ENCODE measurements at places on chromosomes 12 and 14.
A peak's percentile ranks its signal among the peaks of the same experiment; 100 is the strongest.

- no peak for DNase-seq
Measured at GRCh38 chr12:121430833-121431415, 31.0 kb downstream of the RNF34 start.

- DNase-seq: no peak
Measured at GRCh38 chr14:77603654-77604255, 12.7 kb downstream of the SPTLC2 start.

GRCh38 chr12:78392918-78393317 lies 471.7 kb upstream of the SYT1 start:
- DNase-seq: peak; percentile 25

GRCh38 chr14:96629558-96630222 lies 127.5 kb downstream of the PAPOLA start:
- DNase-seq: no peak

- no peak for DNase-seq
Measured at GRCh38 chr12:106157802-106158201, 19.0 kb upstream of the NUAK1 start.

- no peak for DNase-seq
Measured at GRCh38 chr14:59566725-59567124, 9.9 kb downstream of the CCDC175 start.

DNA sequence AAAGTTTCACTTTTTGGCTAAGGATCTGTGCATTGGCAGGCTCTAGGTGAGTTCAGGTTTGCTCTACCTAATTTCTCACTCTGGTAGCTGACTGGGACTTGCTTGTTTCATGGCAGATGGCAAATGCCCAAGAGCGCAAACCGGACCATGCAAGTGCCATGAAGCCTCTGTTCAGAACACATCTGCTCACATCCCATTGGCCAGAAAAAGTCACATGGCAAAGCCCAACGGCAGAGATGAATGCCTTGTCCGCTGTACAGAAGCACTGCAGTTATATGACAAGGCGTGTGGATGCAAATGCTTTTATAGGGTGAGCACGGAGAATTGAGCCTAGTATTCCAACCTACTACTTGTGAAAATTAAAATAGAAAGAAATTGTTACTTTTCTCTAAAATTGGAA lies 202.2 kb upstream of the HMGA2 start:
- DNase-seq: no peak

- DNase-seq: no peak
Measured at GRCh38 chr12:12720052-12720451, 2.9 kb downstream of the CDKN1B start.

DNA sequence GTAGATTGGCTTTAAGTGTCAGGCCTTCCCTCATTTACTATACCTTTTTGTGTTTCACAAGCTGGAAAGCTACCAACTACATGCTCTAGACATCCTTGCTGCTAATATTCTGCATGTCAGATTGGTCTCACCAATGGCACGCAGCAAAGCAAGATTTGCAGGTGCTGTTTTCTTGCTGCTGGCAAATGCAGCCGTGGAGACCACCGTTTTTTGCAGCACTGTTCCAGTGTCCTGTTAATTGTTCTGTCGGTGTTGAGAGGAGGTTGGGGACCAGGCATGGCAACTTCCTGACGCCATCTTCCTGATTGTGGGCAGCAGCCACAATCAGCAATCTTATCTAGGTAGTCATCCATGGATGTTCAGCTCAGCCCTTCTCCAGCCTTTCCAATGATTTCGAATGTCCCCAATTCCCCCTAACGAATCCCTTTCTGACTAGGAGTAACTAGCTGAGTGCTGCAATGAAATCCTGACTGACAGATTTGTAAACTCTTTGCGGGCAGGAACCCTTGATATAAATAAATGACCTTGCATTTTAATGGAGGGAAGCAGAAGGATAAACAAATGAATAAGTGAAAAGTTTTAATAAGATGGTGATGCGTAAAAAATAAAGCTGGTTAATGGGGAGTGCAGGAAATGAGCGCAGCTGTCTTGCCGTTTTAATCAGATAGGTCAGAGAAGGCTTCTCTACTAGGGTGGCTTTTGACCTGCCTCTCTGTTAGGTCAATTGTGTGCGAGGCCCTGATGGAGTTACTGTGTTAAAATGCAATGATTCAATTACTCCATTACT lies 574 bp upstream of the CRADD start:
- DNase-seq: no peak

GRCh38 chr14:38762426-38762825 lies 340.6 kb downstream of the SEC23A start:
- DNase-seq: no peak

DNA sequence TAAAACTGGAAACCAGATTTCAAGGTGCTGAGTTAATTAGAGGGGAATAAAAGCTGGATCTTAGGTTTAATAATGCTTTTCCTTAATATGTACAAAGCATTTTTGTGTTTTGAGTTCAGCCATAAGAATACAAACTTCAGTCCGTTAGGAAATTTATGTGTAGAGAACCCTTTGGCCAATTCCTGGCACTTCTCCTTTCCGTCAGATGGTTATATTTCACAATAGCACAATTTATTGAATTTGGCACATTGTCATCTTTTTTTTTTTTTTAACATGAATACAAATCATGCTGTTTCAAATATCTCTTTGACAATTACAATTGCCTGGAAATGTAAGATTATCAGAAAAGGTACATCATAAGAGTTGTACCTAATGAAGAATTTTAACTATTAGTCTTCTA lies 56.2 kb upstream of the DDHD1 start:
- DNase-seq: no peak

DNA sequence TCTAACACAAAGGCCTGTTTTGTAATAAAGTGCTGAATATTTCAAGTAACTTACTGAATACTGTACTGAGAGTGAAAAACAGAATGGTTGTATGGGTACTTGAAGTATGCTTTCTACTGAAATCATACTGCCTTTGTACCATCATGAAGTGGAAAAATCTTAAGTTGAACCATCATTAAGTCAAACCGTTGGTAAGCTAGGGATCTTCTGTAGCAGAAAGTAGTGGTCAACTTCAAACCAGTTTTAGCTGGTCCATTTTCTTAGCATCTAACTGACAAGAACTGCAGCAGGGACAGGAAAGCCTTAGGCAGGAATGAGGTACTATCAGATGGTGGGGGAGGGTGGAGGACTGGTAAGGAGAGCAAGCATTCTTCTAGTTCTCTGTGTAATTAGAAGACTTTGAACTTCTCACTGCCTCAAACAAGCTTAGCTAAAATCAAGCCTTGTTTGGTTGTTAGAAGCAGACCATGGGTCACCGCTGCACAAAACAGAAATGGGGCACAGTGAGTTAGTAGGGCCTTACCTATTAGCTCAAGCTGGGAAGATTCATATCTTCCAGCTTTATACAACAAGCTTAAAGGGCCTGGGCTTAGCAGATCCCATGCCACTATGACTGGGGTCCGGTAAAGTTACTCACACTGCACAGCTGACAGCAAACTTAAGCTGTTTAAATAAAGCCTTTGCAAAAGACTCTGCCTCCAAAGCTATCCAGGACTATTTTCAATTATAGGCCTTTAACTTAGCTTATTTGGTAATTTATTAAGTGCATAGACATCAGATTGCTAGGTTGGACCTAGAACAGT lies 73.8 kb downstream of the ACADS start:
- no peak for DNase-seq

- no peak for DNase-seq
Measured at GRCh38 chr12:125902991-125903390, 837.8 kb downstream of the AACS start.

DNA sequence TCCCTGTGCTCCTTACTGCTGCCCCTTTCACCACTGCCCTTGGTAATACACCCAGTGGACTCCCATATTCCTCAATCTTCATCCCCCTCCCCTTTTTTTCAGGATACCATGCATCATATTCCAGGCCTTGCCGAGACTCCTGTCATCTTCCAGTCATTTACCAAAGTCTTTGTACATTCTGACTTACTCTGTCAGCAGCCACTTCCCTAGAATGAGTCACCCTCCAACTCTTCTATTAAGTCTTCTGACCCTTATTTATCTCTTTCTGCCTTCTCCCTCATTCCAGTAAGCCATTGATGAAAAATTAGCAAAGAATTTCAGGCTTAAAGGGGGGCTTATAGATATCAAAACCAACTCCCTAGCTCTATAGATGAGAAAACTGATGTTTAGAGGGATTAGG lies 128.0 kb downstream of the STXBP6 start:
- DNase-seq: no peak

DNA sequence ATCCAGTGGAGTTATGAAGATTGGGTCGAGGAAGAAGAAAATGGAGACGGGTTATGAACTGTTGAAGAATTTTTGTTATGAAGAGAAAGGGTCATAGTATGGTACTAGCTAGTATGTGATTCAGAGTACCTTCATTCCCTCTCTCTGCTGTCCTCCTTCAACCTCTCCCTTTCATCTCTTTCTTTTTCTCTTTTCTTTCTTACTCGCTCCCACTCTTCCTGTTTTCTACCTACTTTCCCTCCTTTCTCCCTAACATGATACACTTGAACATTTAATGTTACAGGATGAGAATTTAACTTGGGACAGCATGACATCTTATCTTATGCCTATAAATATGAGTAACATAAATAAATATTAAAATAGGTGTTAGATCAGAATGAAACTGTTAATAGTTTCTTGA lies 112.9 kb downstream of the CCDC91 start:
- DNase-seq: no peak

DNA sequence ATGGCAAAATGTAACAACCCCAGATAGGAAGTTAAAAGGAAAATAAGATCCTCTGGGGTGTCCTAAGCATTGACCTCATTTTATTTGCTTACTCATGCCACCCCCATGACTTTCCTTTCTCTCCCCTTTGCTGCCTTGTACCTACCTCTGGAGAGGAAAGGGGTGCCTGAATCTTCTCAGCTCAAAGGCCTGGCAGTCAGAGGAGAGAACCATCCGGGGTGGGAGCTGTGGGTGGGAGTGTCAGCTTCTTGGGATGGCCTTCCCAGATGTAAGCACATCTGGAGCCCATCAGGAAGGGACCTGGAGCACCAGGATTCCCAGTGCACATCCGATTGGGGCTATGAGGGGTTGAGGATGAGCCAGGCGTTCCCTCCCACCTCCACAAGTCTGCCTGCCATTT lies 5.2 kb upstream of the ITGA5 start:
- no peak for DNase-seq

DNA sequence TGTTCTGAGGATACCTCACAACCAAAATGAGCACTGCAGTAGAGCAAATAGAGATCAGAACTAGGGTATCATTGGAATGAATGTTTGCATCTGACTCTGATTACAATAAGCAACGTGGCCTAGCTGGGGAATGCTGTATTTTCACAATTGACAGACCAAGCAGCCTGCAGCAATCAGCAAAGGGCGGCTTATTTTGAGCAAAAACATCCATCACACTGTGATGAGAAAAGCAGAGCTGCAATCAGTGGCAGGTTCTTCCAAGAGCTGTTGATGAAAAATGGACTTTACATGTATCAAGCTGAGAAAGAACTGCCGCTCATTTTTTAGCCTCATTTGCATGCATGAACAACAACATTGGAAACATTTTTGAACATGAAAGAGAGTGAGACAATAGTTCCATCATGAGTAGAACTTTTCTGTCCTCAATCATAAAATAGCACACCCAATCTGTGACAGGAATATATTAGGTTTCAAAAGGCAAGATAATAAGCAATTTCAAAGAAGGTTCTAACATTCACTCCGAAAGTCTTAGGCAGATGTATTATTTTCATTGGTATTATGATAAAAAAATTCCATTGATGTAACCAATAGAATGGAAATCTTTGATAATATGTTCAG lies 249.7 kb upstream of the FBXO33 start:
- no peak for DNase-seq

DNA sequence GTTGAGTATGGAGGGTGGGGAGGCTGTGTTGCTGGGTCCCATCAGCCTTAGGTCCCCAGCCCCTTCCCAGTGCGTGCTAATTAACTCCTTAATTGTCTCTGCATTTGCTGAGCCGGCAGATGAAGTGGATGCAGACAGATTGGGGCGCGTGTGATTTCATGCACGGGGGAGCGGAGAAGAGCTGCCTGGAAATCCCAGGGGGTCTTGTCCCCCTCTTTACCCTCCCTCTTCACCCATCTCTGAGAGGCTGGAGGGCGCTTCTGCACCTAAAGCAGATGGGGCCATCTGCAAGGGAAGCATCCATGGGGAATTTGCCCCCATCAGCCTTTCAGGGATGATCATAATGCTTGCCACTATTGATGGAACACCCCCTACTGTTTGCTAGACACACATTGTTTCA lies 4.4 kb upstream of the ASIC1 start:
- no peak for DNase-seq

DNA sequence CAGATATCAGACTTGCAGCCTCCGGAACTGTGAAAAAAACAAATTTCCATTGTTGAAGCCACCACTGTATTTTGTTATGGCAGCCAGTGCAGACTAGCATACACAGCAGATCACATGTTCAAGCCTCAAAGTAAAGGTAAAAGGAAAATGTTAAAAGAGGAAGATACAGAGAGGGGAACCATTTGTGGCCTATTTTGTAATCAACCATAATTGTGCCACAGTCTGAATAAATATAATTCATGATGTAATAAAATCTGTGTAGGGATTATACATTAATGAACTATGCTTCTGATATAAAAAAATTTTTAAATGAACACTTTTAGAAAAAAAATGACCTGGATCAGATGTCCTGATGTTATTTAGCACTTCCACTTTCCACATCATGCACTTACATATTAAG lies 79.6 kb downstream of the SLC16A7 start:
- DNase-seq: no peak

DNA sequence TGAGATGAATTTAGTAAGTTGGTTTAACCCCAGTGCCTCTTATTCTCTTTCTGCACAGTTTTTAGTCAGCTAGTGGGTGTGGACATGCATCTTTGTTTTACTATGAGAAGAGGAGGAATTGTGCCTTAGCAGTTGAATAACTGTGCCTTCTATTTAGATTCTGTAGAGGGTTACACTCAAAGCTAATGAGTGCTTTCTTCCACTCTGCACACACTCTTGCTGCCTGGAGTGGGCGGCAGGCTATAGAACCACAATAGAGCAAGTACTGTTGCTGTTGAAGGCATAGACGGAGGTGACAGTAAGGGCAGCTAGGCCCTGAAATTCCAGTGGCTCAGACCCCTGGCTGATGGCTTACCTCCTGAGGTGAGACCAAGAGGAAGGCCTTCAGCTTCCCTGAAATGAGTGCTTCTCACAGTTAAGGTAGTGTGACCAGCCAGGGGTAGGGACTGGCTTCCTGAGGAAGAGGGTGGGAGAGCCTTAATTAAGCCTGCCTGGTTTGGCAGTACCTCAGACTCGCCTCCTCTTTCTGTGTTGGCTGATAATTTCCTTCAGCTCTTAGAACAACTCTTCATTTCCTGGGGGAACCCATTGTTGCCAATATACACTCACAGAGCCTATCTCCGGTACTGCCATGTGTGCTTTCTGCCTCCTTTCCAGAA lies 24.7 kb downstream of the SUSD6 start:
- peak; percentile 20 for DNase-seq

GRCh38 chr14:66649498-66649897 lies 141.6 kb downstream of the GPHN start:
- DNase-seq: no peak

GRCh38 chr12:53720946-53721345 lies 6.3 kb downstream of the CALCOCO1 start:
- DNase-seq: no peak

- DNase-seq: peak; percentile 75
Measured at GRCh38 chr14:50335389-50335788, 23.3 kb downstream of the DMAC2L start.
